Hepatocyte (in vitro differentiated cells): ENCODE measurements at places on chromosomes 2 and 18. TPM values are rescaled to one million over a fixed set of nuclear protein-coding genes. Genes with fewer than 3 reads are reported as not detected.

LTBP1 gene
- 60.9 and 68.9 TPM in 2 replicates for total RNA-seq

DNA sequence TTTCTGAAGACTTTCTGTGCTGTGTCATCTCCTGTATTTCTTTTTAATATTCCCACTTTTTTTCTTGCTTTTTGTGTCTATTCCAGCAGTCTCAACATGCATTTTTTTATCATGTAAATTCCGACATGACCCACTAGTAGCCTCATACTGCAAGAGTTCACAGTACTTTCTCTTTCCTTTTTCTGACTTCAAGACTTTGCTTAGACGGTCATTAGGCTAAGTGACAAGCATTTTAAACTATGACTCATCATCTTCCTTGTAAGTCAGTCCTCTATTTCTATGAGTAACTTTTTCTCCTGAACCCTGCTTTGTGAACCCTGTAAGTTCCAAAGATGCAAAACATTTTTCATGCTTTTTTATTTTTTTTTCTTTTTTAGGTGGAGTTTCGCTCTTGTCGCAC is 381.2 kb downstream of the TXNL1 start:
- no peak overlapping the region for H3K4me3 ChIP-seq
- H3K4me1 ChIP-seq = no peaks in the 10 kb centered on the region
- H3K36me3 ChIP-seq = no peaks in the 10 kb centered on the region
- no peaks in the 10 kb centered on the region for H3K27me3 ChIP-seq

ALPP gene
- total RNA-seq = 6.5 and 8.7 TPM in 2 replicates

GRCh38 chr2:139477618-139478017 is 697.4 kb upstream of the NXPH2 start:
- no peaks in the 10 kb centered on the region for H3K27me3 ChIP-seq
- H3K4me1 ChIP-seq = no peaks in the 10 kb centered on the region
- no peak for DNase-seq
- H3K27ac ChIP-seq = no peak overlapping the region
- H3K36me3 ChIP-seq = no peaks in the 10 kb centered on the region
- H3K4me3 ChIP-seq = no peak overlapping the region
